ENCODE measurements at places on chromosomes 3 and 15. TPM values are rescaled to one million over a fixed set of nuclear protein-coding genes. Genes with fewer than 3 reads are reported as not detected.

ANKUB1 gene
- not detected for total RNA-seq

LSAMP gene
- 4.8 TPM for total RNA-seq

TMC3 gene
- total RNA-seq: not detected

EAF2 gene
- total RNA-seq: 2.1 TPM

GPR62 gene
- under 0.01 TPM for total RNA-seq

TM4SF1 gene
- total RNA-seq: 423 TPM
